ENCODE measurements at places on chromosomes 4 and X.

GRCh38 chr4:158209825-158210807, at the start of gene TMEM144:
Gene TMEM144, plus strand, starts transcription at chr4:158210486. Its CDS starts 2,182 bp downstream, at chr4:158212668.
- no peak for DNase-seq

DNA sequence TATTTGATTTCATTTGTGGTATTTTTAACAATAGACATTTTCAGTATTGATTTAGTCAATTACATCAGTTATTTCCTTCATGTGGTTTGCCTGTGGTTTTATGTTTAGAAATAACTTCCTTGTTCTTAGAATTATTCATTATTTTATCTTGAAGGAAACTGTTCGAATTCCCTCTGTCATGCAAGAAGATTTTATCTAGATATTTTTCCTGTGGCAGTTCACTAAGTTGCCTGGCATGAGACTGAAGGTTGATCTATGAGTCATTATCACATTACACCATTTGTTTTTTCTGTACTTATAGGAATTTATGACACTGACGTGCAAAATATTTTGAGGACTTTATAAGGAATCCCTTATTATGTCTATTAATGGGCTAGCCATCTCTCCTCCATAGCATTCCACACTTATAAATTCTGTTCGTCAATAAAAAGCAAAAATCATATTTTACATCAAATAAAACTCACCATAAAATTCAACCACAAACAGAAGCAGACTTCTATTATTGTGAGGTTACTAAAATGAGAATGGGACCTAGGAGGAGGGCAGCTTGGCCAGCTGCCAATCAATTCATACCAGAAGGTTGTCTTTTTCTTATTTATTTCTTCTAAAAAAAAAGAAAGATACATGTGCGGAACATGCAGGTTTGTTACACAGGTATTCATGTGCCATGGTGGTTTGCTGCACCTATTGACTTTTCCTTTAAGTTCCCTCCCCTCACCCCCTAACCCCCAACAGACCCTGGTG, 179.0 kb downstream of the KCNIP4 start:
- no peak for DNase-seq

- DNase-seq: no peak
Measured at GRCh38 chr4:105014234-105014633, 132.4 kb upstream of the TET2 start.

- no peak for DNase-seq
Measured at GRCh38 chrX:47458528-47458927, 24.5 kb downstream of the ZNF41 start.

DNA sequence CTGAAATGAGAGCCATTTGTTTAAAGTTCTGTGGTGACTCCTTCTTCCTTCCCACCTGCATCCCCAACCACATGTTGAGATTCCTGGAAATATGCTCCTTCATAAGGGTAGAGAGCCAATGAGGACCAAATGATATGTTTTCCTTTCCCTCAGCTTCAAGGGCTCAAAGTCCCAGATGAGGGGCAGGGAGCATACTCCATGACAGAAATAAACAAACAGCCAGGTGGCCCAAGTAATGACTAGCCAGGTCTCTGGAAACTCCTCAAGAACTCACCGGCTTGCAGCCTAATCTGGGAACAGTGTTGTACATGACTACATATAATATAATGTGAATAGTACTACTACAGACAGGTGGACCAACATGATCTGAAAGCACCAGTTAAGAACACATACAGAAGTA, 392.3 kb downstream of the PACRGL start:
- no peak for DNase-seq

GRCh38 chr4:82421796-82422560, 8.3 kb downstream of the HNRNPDL start:
- DNase-seq: no peak

GRCh38 chr4:104449537-104449936, 45.2 kb downstream of the CXXC4 start:
- DNase-seq: no peak

DNA sequence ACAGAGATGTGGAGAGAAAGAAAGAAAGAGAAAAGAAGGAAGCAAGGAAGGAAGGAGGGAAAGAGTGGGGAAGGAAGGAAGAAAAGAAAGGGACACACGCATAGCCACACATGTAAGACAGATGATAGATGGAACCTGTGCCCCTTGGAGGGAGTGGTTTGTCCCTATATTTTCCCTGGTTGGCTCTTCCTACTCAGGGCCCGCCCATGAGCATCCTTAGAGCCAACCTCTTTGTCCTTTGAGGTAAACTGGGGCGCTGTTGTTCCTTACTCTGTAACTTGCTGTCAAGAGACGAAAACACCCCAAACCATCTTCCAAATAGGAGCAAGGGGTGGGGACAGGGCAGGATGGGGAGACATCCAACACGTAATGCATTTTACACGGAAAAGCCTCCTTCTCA, 220.9 kb downstream of the MAML3 start:
- no peak for DNase-seq

DNA sequence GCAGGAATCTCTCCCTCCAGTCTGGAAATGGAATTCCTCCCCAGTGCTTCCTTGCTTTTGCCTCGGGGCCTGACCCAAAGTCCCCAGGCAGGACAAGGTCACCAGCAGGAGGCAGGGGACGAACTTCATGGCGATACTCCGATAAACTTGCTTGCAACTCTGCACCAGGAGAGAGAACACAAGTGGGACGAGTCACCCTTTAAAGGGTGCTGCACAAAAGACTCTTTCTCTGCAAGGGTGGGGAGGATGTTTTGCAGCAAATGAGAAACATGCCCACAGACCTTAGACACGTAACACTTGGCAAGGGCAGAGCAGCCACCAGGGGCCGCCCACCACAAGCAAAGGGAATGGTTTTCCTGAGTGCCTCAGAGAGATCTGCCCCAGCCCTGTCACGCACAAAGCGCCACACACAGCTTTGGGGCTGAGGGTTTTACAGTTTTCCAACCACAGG, at the start of gene FGFBP2:
TSS of gene FGFBP2 (minus strand) at position 175 of the 451 bp plus-strand sequence. CDS start at position 129, 46 bp downstream.
- DNase-seq: no peak

GRCh38 chr4:16809943-16810342, 88.5 kb downstream of the LDB2 start:
- no peak for DNase-seq

- DNase-seq: no peak
Measured at GRCh38 chr4:137892134-137892533, 350.0 kb downstream of the SLC7A11 start.

DNA sequence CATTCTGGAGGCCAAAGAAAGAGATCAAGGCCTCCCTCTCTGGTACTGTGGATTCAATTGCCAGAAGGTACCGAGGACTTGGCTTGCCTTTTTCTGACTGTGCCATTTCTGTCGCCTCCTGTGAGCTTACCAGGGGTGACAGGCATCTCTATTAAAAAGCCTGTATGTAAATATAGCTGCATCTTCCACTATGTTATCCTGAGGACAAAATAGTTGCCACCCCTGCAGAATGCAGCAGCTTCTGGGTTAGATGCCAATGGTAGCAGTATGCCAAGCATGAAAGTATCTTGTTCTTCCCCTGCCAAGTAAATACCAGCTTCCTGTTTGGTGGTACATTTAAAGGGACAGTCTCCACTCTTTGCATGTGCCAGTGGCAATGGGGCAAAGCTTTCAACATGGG, 10.7 kb downstream of the TRPC5OS start:
- DNase-seq: no peak

DNA sequence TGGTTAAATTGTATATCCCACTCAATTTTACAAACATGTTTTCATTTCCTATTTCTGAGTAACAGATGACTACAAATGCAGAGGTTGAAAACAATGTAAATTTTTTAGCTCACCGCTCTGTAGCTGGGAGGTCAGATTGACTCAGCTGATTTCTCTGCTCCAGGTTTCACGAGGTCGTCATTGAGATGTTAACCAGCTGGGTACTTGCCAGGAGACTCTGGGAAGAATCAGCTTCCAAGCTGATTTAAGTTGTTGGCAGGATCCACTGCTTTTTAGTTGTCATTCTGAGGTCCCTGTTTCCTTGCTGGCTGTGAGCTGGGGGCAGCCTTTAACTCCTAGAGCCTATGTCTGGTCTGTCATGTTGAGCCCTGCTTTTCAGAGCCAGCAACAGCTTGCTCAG, 864.3 kb upstream of the AGA start:
- DNase-seq: no peak

DNA sequence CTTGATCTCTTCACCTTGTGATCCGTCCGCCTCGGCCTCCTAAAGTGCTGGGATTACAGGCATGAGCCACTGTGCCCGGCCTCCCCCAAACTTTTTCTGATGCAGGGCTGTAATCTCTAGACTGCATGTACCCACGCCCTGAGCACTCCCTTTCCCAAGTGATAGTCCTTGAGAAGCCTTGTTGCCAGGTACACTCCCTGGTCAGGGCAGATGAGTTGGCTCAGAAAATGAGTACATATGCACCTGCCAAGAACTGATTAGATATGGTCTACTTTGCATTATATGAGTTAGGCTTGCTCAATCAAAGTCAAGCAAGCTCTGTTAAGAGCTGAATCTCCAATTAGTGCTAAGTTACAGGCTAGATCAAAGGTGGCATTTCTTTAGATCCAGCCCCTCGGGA, 20.3 kb downstream of the APOO start:
- no peak for DNase-seq

GRCh38 chr4:185786422-185786821, 25.6 kb downstream of the SORBS2 start:
- DNase-seq: no peak

- no peak for DNase-seq
Measured at GRCh38 chr4:723751-724530, 18.3 kb downstream of the PCGF3 start.

GRCh38 chr4:35644591-35644990, 599.7 kb downstream of the ARAP2 start:
- DNase-seq: no peak

GRCh38 chrX:24658421-24658820, 11.3 kb upstream of the PCYT1B start:
- no peak for DNase-seq

DNA sequence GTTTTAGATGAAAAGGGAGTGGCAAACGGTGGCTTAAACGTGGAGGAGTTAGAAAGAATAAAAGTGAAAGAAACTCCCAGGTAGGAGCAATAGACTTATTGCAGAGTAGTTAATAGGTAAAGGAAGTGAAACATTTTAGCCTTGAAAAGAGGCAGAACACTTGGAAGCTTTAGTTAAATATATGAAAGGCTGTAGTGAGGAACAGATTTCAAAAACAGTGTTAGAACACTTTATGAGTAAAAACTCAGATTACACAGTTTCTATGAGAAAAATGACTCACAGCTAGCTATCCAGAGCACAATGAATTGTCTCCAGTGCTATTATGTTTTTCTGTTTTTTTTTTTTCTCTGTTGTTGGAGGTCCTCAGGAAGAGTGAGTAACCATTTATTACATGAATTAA, 45.8 kb downstream of the TACR3 start:
- DNase-seq: no peak

- no peak for DNase-seq
Measured at GRCh38 chrX:95435198-95435597, 1249.4 kb upstream of the DIAPH2 start.

DNA sequence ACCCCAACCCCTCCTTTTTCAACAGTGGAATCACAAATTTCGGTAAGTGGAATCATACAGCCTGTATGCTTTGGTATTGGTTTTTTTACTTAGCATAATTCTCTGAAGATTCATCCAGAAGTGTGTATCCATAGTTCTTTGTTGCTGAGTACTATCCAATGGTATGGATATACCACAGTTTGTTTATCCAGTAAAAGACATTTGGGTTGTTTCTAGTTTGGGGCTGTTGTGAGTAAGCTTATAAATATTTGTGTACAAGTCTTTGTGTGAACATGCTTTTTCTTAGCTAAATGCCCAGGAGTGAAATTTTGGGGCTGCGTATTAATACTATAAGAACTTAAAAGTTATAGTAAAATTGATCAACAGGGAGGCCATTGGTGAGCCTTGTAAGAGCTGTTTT, 57.5 kb upstream of the GC start:
- no peak for DNase-seq

GRCh38 chr4:184286358-184286757, 68.7 kb upstream of the ENPP6 start:
- DNase-seq: no peak

DNA sequence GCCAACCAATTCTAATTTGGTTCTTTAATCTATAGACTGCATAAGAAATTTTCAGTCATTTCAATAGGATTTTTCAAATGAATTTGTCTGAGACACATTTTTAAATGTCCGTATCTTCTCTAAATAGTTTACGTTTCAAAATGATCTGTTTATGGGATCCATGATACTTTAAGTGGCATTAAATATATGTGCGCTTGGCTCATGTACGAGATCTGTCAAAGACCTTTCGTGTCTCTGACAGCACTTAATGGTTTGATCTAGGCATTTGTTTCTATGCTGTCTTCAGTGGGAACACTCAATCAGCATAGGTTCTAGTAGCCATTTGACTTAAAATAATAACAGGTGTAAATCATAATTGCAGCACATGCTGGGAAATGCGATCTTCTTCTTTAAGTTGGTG, 731.0 kb downstream of the CENPC start:
- DNase-seq: no peak

DNA sequence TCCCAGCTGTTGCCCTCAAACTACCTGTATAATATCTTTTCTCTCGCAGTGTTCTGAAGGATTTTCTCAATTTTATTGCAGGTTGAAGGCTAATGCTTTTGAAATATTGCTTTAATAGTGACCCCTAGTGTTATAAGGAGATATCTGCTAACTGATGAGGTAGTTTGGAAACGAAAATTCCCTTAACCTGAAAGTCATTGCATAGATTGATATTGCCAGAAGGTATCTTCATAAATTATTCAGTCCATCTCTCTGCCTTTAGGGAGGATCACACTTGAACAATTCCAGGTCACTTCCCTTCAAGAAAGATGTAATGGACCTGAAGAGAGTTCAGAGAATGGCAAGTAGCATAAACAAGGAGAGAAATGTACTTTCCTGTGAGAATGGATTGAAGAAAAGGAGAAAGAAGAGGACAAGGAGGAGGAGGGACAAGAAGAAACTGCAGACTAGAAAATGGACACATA, 44.1 kb downstream of the TIGD4 start:
- DNase-seq: no peak

DNA sequence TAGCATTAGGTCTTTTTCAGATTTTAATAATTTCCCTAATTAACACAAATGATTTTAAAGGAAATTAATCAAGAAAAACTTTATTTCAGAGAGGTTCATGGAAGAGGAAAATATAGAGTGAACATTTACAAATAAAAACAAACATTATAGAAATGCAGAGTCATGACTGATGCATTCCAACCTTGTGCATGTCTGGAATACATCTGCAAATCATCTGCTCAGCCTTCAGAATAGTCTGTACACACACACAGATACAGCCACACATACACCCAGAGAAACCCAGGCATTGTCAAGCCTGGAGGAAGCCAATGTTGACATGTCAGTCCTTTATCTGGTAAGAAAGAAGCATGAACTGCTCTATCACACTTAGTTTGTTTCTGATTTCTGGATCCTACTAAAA, 61.3 kb upstream of the NFKB1 start:
- DNase-seq: no peak

- DNase-seq: no peak
Measured at GRCh38 chr4:26126143-26126718, 194.6 kb upstream of the RBPJ start.

- no peak for DNase-seq
Measured at GRCh38 chr4:116539744-116540143, 545.6 kb downstream of the TRAM1L1 start.

DNA sequence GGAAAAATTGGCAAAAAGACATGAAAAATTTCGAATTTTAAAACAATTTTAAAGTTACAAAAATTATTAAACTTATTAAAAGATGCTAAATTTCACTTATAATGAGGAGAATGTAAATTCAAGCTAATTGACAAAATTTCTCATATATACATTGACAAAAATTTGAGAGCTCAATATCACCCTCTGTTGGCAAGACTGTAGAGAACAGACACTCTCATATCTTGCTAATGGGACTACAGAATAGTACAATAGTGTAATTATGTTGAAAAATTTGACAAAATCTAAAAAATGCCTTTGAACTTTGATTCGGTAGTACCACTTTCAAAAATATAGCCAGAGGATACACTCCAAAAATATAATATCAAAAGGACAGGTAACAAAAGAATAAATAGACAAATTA, 29.8 kb downstream of the DCAF8L2 start:
- DNase-seq: no peak
